ENCODE measurements at places on chromosomes 7 and 10. TPM values are rescaled to one million over a fixed set of nuclear protein-coding genes. Genes with fewer than 3 reads are reported as not detected.
A peak's percentile ranks its signal among the peaks of the same experiment; 100 is the strongest.

DNA sequence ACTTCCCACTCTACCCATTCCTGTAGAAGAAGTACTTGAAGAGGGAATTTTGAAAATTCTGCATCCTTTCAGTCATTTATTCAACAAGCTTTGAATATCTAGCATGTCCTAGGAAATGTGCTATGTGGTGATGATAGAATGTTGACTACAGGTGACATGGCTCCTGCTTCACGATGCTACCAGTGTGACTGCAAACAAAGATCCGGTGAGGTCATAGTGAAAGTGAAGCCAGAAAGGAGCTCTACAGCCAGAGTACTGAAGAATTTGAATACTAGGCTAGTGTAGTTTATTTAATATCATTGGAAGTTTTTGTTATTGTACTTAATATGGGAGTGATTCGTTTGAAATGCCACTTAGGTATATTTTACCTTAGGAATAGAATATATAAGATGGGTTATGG lies 348.1 kb downstream of the TFEC start:
- no peak for DNase-seq

DNA sequence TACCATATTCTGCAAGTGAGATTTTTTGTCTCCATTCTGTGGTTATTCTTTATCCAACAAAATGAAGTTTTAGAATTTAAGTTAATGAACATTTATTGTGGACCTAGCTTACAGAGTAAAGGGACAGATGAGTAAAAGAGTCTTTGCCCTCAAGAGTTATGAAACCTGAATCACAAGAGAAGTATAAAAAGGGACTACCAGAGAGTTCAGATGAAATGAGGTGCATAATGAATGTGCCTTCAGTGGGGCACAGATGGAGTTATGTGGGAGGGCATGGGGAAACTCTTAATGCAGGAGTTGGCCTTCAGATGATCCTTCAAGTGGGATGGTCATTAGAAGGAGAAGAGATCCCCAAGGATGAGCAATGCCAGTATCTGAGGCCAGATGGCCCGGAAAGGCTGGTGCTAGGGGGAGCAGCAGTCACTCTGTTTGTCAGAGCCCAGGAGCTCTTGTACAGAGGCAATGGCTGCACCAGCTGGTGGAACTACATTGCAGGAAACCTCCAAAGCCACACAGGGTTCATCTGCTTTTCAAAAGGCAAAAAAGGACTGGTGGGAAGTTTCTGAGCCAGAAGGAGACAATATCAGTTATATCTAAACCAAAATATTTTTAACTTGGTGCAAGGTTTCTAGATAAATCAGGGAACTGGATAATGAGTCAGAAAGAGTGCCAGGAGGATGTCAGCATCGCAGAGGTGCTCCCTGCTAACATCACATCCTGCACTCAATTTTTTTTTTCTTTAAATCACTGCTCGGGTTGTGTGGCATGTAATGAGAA lies 162.0 kb downstream of the KLF6 start:
- peak; percentile 87 for DNase-seq

- no peak for DNase-seq
These were observed 64.3 kb downstream of the EEPD1 start for GRCh38 chr7:36217211-36217960.

DNA sequence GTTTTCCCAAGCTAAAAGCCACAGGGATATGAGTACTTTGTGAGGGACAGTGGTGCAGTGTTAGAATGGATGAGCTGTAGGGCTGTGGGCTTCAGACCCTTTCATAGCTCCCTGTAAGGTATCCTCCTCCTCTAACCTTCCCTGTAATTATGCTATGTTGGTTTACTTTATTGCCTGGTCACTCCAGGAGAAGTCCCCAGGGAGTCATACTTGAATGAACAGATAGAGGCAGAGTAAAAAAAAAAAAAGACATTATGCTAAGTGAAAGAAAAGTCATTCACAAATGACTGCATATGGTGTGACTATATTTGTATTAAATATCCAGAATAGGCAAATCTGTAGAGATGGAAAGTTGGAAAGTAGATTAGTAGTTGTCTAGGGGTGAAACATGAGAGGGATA lies 434.4 kb downstream of the AUTS2 start:
- no peak for DNase-seq

DNA sequence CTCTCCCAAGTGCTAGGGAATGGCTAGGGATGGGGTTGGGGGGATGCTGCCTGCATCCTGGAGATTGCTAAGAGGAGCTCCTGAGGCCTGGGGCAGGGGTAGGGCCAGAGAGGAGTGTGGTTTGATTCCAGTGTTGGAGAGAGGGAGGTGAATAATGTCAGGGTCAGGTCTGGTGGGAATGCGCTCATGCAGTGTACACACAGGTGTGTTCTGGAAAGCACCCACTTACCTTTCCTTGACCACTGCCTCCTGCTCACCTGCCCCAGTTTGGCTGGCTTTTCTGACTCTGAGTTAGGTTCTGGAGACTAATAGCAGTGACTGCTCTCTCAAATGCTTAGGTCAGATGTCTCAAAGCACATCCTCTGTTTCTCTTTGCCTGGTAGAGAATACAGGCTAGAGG lies 135.4 kb upstream of the BMPER start:
- DNase-seq: no peak

GRCh38 chr7:44269943-44270493 lies 55.4 kb downstream of the CAMK2B start:
- no peak for DNase-seq

DNA sequence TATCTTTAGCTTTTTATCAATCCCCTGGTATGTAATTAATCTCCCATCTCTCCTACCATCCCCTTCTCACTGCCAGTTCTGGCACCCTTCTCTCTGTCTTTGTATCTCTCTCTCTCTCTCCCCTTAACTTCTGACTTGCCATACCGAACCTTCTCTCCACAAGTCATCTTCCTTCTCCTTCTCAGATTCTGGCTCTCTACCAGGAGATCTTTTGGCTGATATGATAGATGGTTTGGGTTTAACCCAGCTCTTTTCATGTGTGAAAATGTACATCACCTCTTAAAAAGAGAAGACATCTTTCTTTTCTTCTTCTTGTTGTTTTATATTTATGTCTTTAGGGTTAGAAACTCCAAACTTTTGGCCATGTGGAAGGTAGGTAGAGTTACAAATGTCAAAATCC lies 196.7 kb downstream of the HGF start:
- peak; percentile 14 for DNase-seq

GRCh38 chr10:123848564-123849457 lies 42.8 kb downstream of the CPXM2 start:
- peak; percentile 32 for DNase-seq

DNA sequence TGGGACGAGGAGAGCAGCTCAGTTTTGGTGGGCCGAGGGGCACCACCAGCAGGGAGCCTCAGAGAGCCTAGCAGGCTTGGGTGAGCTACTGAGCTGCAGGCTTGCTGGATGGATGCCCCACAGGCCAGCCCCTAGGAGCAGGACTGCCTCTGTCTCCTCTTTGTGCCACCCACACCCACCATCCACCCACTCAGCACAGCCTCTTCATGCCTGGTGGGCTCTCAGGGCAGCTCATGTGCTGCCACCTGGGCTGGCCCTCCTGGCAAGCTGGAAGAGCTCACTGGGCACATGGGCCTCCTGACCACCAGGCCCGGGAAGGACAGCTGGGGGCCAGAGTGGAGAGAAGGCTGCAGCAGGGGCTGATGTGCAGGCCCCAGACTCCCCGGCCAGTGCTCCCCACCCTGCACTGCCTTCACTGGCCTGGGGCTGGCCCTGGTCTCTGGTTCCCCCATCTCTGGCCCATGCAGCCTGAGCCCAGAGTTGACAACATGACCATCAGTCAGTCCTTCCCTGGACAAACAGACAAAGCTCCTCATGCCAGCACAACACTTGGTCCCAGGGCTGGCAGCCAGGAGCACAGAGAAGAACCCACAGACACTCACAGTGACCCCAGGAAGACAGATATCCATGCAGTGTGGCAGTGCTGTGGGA lies 8.2 kb downstream of the RASGEF1A start:
- no peak for DNase-seq

DNA sequence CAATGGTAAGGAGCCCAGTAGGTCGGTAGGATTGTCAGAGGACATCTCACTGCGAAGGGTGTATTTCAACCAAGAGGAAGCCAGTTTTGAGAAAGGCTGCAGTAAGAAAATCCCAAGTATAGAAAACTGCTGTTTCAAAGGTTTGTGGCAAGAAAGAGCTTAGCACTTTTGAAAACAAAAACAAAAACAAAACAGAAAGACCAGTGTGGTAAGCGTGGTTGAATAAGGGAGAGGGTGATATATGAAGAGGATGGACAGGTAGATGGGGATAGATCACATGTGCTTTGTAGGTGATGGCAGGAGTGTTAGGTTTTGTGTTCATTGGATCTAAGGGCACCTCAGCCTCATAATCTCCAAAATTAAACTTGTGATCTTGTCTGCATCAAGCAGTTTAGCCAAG lies 141.6 kb upstream of the WNT16 start:
- no peak for DNase-seq

DNA sequence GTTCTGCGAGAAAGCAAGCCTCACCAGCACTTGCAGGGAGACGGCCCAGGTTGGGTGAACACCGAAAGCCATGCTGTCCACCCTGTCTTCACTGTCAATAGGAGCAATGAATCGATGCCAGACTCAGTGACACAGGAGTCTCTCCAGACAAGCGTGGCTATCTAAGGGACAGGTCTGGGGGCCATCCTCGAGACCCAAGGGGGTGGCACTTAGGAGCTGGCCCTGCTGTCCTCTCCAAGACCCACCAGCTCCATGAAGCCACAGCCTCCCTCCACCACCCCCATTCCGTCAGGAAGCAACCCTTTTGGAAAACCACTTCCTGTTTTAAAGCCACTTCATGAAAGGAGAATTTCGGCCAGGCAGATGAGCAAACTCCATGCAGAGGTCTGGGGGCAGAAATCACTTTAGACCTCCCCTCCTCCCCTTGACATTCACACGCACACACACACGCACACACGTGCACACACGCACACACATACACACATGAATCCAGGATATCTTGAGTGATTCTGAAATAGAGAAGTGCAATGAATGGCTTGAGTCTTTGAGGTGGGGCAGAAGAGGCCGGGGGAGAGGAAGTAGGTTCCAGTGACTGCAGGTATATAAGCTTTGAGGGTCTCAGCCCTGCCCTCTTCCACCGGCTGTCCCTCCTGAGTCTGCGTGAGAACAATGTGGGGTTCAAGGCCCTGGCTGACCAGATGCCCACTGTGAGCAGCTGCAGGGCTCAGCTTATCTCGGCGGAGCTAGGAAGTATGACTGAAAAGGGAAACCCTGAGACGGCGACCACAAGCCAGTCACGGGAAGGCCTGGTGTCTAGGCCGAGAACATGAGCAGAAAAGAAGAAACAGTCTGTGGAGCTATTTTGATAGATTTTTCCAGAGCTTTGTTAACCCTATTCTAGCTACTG lies 25.0 kb downstream of the RGS10 start:
- peak; percentile 57 for DNase-seq

DNA sequence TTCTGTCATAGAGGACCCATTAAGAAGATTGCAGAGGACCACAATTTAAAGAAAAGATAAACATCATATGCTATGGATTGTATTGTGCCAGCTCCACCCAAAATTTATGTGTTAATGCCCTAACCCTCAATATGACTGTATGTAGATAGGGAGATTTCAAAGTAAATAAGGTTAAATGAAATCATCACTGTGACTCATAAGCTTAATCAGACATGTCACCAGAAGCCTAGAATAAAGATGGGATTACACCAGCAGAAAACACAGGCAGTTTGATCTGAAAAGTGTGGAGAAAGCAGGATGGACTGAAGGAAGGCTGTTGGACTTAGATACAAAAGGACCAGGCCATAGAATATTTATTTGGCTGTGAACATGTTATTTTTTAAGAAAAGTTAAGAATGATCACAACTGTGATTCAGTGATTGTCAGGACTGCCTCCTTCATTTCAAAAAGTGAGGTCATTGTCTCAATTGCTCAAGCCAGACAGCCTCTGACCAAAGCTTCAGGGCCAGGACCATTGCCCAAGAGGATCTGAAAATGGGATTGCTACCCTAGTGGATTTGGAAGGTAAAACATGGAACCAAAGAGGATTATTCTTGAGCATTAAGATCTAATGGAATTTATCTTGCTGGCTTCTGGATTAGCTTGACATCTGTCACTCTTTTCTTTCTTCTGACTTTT lies 270.8 kb upstream of the POM121L12 start:
- DNase-seq: no peak

DNA sequence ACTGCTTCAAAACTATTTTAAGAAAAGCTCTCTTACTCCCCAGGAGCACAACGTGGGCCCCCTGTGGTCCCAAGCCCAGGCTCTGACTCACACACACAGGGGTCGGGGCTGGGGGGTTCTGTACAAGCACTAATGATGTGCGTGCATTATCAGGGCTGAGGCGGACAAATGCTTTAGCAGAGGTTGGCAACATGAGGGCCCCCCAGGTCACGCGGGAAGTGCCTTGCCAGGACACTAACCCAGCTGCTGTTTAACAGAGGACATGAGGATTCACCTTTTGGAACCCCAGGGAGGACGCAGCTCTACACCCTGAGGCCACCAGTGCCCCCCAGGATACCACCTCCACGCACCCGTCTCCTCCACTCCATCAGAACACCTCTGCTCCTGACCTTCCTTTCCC lies 342.8 kb downstream of the DNAJB6 start:
- DNase-seq: no peak

GRCh38 chr7:25864511-25864910 lies 287.5 kb upstream of the NFE2L3 start:
- DNase-seq: no peak

DNA sequence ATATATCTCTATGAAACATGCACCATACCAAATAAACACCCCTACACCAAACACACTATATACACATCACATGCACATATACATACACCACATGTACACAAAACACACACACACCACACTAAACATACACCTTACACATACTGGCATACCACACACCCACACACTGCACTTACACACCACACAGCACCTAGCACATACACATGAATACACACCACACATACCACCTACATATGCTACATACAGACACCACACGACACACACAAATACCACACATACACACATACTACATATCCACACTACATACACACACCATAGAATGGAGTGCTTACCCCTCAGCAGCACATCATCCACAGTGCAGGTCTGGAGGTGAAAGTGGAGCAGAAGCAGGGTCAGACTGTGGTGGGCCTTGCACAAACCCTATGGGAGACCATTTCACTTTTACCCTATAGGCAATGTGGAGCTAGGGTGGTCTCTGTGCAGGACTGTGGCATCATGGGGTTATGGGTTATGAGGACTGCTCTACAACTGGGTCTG lies 64.6 kb downstream of the WDFY4 start:
- DNase-seq: no peak

- DNase-seq: peak; percentile 40
These were observed 379.7 kb upstream of the ZMIZ1 start for GRCh38 chr10:78688901-78689583.

DNA sequence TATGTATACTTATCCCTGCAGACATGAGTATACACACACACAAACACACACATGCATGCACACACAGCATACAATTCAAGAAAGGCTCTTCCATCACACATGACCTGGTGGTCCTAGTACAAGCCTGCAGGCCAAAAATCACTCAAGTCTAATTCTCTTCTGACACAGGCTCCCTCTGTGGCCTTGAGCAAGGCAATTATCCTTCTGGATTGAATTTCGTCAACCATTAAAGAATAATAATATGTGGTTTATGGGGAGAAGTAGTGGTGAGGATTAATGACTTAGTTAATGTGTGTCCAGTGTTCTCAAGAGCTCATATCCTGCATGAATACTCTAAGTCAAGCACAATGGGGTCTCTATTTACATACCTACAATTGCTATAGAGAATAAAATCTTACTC lies 161.8 kb upstream of the KIAA1217 start:
- no peak for DNase-seq

CLRN3 gene
- not detected for total RNA-seq

AKR1C4 gene
- not detected for total RNA-seq

SEMA3D gene
- 2.4 TPM for total RNA-seq

C10orf90 gene
- total RNA-seq: 0.88 TPM

GNAI1 gene
- total RNA-seq: 2.8 TPM

NOS3 gene
- 0.39 TPM for total RNA-seq

ITPRID1 gene
- not detected for total RNA-seq

AKR1C8 gene
- not detected for total RNA-seq

MLXIPL gene
- not detected for total RNA-seq

MDH2 gene
- total RNA-seq: 97.4 TPM

All from RPMI7951 (cell line).